ENCODE measurements at places on chromosomes 13 and 19.

DNA sequence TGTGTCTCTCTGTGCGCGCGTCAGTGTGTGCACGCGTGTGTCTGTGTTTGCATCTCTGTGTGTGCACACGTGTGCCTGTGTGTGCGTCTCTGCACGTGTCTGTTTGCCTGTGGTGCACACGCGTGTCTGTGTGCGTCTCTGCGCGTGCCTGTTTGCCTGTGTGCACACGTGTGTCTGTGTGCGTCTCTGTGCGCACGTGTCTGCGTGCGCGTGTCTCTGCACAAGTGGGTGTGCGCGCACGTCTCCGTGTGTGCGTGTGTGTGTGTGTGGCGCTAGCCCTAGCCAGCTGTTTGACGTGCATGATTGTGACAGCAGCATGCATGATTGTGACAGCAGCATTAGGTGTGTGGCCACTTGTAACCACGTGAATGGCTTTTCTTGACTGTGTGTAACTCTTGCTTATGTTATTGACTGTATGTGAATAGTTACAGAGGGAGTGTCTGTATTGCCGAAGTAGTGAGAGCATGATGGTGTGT, 31.1 kb downstream of the ZNF146 start:
- DNase-seq = no peak

GRCh38 chr13:41025518-41025917, 6.4 kb upstream of the ELF1 start:
- DNase-seq = no peak

DNA sequence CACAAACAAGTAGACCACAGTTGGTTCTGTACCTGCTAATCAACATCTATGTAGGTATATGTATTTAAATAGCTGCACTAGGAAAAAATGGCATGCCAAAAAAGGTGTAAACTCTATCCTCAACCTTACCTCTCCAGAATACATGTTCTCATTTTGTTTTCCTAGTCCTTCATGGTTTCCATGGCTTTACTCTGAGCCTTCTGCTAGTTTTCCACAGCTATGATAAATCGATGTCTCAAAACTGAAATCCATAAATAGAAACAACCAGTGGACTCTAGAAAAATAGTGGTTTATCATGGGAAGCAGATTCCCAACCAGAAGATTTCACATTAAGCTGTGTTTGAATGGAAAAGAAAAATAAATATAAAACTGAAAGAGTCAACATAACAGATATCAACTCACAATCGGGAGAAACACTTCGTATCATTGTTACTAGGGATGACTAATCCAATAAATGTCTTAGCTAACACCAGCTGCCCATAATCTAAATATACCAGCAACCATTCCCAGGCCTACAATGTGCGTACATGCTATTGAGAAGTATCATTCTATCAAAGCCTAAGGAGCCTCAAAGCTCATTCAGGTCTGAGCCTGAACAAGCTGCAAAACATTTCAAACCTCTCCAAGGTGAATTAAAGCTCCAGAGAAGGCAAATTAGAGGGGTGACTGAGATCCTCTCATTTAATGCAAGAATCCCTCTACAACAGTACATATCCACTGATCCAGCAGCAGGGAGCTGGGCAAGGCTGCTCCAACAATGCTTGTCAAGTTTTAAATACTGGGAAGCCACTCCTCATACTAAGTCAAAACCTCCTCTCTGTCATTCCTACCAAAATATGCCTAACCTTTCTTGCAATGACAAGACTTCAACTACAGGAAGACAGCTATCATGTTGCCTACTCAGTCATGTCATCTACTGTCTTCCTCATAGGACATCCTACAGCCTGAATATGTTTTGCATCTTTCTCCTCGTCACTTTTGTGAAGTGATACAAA, 90.2 kb downstream of the KCTD12 start:
- DNase-seq = no peak

DNA sequence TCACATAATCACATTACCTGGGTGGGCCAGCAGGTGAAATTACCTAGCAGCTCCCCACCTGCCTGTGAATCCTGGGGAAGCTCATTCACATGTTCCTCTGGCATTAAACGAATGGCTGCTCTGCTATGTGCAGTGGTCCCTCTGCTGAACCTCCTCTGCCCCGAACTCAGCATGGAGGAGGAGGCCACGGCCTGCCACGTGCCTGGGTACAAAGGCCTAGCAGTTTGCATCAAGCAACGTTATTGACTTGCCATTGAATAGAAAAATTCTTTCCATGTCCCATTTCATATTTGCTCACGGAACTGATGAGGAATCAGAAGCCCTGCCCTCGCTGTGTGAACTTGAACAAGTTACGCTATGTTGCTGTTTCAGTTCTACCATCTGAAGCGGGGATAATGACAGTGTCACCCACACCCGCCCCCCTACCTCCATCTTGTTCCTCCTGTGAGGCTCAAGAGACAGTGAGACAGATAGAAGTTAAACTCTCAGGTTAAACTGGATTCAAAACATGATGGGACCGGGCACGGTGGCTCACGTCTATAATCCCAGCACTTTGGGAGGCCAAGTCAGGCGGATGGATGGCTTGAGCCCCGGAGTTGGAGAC, 25.3 kb downstream of the SLC7A1 start:
- no peak for DNase-seq

- DNase-seq = no peak
These were observed 220.7 kb upstream of the MIR17HG start for GRCh38 chr13:91126806-91127205.

GRCh38 chr13:91168386-91168711, 179.1 kb upstream of the MIR17HG start:
- no peak for DNase-seq
